RCC 7860 (cell line): ENCODE measurements at places on chromosomes 3 and 15.

GRCh38 chr3:87009271-87009670 is 18.3 kb upstream of the VGLL3 start:
- no peak for DNase-seq

- no peak for DNase-seq
Measured at GRCh38 chr15:32029409-32029861, 880 bp upstream of the CHRNA7 start.

DNA sequence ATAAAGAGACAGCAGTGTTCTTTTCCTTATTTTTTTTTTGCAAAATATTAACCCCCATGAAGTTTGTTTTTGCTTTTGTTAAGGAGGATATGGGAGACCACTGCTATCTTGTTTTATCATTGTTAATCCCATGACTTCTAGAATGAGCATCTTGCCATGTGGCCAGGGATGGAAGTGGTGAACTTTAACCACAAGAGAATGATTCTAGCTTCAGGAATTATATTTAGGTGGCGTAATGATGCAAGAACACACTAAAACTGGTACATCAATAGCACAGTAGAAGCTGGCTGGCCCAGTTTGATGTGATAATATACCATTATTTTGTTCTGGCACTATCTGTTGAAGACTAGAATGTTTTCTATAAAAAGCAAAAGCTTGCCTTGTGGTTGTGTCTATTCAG is 720.9 kb downstream of the GRM7 start:
- no peak for DNase-seq

DNA sequence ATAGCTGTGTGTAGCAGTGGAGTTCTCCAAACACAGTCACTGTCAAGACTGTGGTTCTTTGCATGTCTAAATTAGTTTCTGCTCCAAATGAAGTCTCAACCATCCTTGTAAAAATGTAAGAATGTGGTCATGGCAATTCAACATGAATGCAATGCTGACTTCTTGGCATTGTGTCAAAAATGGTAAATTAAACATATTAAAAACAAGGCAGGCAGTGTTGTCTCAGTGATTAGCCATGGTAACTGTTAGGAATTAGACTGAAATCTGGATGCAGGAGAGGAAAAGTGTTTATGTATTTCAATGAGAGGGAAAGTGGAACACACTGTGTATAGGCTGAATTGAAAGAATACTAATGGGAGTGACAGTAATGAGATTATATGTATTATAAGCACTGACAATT is 597.2 kb downstream of the EDEM1 start:
- no peak for DNase-seq

DNA sequence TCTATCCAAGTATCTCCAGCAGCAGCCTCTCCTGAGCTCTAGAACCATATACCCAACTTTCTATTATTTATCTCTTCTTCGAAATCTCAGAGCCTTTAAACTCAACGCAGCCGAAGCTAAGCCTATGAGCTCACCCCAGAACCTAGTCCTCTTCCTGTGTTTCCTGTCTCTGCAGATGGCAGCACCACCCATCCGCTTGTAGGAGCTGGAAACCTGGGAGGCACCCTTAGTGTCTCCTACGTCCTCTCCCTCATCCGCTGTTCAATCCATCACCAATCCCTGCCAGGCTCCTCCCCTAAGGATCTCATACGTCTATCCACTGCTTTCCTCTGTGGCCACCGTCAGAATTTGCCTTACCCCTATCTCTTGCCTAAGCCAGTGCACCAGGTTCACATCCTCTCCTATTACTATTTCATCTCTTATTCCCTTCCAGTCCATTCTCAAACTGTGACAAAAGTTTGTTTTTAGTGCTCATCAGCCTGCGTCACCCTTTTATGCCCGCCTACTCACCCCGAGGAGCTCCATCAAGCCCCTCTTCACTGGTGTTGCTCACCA is 9.6 kb downstream of the VGLL4 start:
- no peak for DNase-seq

DNA sequence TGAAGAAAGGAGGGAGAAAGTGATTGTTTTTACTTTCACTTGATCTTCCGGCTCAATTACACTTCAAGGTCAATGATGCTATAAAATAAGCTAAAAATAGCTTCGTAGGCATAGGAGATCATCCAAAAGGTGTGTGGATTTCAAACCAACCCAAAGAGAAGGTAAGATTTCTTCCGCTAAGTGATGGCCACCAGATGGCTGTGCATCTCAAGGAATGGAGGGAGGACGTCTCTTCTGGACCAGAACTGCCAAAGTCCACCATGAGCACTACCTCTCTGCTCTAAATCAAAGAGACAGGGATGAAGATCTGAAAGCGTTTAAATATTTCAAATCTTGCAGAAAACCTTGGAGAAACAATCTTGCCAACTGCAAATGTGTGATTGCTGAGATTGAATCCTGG is 199.1 kb upstream of the ZPLD1 start:
- DNase-seq, result peak; percentile 40

DNA sequence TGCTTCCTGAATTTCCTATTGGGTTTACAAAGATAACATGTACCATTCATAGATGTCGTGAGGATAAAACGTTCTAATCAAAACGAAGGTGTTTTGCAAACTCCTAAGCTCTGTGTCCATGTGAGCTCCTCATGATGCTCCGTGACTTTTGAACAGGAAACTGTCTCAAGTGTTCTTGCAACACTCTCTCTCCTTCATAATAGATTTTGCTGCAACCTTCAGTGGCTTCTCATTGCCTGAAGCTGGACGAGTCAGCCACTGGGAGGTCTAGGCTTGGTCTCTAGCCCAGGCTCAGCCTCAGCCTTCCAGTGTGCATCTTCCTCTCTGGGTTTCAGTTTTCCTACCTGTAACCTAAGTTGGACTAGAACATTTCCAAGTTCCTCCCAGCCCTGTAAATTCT is 18.7 kb upstream of the BCL2A1 start:
- DNase-seq, result no peak

DNA sequence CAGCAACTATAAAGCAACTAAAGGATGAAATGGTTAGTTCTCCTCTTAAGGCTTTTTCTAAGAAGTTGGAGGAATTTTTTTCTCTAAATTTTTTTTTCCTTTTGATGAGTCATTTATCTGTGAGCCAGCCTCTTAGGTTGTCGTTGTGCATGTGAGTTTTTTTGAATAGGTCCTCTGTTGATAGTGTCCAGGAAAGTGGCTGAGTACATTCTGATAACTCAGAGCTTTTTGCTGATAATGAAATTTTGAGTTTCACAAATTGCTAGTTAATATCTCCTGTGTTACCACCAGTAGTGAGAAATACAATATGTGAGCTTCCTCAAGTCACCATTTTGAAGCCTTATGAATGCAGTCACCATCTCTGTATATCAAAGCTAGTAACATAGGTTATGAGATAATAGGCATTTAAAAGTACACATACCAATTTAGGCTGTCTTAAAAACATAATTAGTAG is 7.1 kb upstream of the LXN start:
- peak; percentile 21 for DNase-seq

DNA sequence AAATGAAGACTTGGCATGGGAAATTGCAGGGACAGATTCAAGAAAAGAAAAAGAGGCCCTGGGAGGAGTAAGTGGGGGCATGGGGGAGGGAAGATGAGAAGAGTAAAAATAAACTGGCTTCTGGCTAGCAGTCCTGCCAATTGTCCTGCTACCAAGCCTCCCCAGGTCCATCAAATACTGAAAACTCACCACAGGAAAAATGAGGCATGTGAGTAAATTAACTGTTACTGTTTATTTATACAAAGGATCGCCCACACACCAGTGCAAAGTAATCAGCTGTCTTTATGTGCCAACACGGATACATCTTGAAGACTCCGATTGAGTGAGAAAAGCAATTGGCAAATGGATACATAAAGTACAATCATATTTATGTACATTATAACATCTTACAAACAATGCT is 10.7 kb upstream of the KLHL25 start:
- no peak for DNase-seq

DNA sequence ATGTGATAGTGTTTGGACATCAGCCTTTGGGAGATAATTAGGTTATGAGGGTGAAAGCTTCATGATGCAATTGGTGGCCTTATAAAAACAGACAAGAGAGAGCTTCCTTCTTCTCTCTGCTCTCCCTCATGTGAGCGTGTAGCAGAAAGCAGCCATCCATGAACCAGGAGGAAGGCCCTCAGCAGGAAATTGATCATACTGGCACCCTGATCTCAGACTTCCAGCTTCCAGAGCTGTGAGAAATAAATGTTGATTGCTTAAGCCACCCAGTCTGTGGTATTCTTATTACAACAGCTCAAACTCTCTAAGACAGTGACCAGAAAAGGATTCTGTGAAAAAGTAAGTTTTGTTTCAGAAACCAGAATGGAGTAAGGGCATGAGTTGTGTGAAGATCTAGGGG is 13.3 kb downstream of the STAC start:
- DNase-seq, result peak; percentile 50

- DNase-seq, result no peak
Measured at GRCh38 chr3:43185983-43186314, 80.1 kb upstream of the POMGNT2 start.

GRCh38 chr15:89127054-89127702 is 38.9 kb downstream of the ABHD2 start:
- peak; percentile 21 for DNase-seq

DNA sequence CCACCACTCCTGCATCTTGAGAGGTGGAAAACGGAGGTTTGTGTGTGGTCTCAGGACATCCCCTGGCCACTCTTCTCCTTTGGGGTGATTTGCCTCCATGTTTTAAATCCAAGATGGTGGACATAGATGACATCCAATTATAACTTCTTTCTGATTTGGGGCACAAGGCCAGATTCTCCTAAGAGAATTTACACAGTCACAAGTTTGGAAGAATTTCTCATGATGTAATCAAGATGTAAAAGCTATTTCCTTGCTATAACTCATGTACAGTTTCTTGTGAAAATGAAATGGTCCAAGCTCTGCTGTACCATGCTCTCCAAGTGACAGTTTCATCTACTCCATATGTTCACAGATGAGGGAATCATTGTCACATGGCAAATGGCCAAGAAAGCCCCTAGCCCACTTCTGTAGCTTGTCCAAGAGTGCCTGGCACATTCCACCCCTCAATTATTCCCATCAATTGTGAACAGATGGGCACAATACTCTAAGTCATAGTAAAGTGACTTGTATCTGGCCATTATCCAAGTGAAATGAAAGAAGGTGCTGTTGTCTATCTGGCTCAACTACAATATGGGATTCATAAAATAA is 134.6 kb upstream of the ROPN1 start:
- no peak for DNase-seq

DNA sequence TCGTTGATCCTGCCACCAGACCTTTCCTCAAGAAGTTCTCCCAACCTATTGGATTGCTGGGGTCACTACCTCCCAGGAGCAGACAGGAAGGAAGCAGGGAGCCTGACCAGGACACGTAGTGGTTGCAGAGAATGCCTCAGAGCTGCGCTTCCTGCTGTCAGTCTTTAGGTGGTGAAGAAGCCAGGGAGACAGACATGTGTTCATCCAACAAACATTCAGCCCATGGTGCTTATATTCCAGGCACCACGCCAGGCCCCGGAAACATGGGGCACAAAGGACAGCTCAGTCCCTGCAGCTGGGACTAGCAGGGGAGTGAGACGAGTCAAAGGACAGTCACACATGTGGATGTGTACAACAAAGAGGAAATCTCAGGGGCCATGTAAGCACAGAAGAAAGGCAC is 26.0 kb upstream of the CORO2B start:
- peak; percentile 45 for DNase-seq

- DNase-seq, result no peak
Measured at GRCh38 chr3:172132159-172132586, 92.8 kb downstream of the FNDC3B start.

GRCh38 chr3:90011131-90011530 is 903.7 kb downstream of the EPHA3 start:
- no peak for DNase-seq

GRCh38 chr15:40409366-40409765 is 3.8 kb downstream of the IVD start:
- DNase-seq, result no peak

DNA sequence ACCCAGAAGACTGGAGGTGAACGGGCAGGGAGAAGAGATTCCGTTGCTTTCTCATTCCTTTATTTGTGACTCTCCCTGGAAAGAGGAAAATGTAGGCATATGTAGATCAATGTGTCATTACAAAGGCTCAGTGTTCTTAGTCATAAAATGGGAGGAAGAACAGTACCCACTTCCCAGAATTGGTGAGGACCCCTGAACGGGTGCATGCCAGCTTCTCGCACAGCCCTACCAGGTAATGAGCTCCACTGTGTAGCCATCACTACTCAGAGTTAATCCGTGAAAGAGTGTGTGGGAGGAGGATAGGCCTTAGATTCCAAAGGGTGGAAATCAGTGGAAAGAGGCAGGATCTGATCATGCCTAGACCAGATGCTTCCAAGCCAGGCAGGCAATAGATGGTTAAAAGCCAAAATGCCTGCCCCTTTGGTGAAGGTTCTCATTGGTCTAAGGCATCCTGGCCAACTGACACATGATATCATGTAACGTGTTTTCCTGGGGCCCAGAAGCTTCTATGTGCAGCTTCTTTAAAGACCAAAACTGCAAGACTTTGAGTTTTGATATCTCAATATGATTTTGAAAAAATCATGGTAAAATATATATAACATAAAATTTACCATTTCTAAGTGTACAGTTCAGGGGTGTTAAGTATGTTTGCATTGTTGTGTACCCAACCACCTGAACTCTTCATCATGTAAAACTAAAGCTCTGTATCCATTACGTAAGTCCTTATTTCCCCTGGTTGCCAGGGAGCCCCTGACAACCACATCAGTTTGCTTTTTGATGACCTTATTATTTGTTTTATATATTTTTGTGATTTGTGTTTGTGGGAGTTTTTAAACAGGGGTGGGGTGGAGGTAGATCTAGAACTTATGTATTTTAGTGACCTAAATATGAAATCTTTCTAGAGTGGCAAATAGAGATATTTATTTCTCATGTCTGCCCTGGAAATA is 402.2 kb upstream of the CFAP20DC start:
- no peak for DNase-seq

GRCh38 chr3:197343656-197344408 is 45.4 kb upstream of the DLG1 start:
- DNase-seq, result peak; percentile 17

DNA sequence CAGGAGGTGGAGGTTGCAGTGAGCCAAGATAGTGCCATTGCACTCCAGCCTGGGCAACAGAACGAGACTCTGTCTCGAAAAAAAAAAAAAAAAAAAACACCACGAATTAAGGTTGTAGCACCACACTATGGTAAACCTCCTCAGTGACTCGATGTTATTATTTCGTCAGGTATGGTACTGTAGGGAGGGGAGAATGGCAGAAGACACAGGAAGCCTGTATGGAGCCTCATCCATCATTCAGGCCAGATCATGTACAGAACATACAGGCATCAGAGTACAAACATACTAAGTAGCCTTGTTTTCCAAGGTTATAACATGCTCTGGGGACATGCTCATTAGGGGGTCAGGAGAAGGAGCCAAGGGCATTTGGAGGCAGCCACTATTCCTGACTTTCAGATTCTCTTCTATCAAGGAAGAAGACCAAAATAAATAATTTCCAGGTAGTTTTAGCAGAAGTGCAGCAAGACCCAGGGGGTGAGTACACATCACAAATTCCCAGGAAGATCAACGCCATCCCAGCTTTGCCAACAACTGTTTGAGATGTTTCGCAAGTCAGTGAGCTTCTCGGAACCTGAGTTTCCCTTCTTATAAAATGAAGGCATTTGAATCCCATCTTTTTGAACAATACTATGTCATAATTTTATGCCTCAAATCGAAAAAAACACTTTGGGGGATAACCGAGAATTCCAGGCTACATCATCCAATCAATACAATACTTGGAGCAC is 79.8 kb downstream of the FOXP1 start:
- peak; percentile 47 for DNase-seq
